Psoas muscle (tissue), 8 donors: ENCODE measurements at places on chromosomes 3 and 15. TPM values are rescaled to one million over a fixed set of nuclear protein-coding genes. Genes with fewer than 3 reads are reported as not detected.

The RTP1 gene
- not detected for polyA plus RNA-seq

DNA sequence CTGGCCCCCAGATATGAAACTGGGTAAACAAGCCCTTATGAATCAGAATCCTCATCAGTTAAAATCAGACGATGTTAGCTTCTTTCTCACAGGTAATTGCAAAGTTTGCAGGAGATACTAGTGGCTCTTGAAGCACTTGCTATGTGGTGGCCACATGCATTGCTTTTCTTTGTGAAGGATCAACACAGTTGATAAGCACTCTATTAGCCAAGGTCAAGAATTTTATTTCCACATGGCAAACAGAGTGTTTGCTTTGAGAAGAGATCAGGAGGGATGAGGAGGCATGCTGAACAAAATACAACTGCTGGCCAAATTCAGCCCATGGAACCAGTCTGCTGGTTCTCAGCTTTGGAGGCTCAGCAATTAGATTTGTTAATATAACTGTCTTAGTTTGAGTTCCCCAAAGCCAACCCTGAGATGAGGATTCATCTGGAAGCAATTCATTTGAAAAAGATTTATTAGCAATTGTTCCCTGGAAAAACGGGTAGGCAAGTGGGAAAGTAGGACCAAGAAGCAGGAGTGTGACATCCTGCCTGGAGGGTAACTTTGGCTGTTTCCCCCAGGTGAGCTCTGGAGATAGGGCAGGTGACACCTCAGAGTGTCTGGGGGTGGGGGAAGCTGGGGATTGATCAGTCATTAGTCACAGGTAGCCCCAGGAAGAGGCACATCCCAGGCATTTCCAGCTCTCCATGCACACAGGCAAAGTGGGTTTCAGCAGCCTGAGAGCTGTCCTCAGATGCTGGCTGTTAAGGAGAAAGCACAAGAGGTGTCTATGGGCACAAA is 180.3 kb downstream of the ABHD5 start:
- no peak for DNase-seq

DNA sequence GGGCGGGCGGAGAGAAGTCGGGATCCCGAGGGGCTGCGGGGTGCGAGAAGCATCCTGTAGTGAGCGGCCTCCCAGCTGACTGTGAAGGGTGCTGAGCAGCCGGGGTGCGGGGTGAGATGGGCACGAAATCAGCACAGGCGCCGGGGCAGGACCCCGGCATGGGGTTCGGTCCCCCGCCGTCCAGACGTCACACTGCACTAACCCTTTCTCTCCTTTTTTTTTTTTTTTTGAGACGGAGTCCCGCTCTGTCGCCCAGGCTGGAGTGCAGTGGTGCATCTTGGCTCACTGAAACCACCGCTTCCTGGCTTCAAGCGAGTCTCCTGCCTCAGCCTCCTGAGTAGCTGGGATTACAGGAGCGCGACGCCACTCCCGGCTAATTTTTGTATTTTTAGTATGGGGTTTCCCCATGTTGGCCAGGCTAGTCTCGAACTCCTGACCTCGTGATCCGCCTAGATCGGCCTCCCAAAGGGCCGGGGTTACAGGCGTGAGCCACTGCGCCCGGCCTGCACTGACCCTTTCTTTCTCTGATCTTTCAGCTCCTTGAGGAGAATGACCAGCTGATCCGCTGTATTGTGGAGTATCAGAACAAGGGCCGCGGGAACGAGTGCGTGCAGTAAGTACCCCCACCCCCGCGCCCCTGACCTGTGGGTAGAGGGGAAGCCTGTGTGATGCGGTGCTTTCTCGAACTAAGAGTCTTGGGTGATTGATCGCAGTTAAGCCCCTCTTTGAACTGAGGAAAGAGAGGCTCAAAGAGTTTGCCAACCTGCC is 513 bp downstream of the SS18L2 start:
- DNase-seq, result peak; percentile 58

DNA sequence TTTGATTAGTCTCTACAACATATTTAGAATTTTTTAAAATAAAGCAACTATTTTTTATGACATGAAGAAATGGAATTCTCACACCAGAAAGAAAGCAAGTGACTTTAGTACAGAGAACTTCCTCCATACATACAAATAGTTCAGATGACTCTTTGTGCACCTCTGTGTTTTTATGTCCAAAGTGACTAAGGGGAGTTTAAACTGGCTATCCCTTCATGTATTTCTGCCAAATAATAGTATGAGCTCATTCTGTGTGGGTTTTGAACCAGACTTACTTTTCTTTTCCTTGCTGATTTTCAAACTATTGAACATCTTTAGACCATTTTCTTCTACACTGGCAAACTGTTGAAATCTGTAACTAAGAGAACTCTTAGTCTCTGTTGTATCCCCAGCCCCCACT is 196.3 kb downstream of the EPHA3 start:
- no peak for DNase-seq

DNA sequence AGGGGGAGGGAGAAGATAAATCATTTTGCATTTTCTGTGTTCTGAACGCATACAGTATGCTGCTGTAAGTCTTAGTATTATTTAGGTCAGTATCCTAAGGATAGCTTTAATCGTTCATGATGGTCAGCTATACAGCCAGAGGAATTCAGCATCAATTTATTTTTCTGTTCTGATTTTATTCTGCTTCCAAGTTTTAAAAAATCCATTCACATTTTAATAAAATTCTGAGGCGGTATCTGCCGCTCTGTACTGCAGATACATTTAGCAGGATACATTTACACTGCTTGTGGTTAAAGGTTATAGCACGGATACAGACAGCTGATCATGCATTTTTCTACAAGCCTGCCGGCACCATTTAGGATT is 17.8 kb downstream of the ZBTB38 start:
- DNase-seq, result no peak

GRCh38 chr3:6679510-6679909 is 181.4 kb upstream of the GRM7 start:
- DNase-seq, result no peak
